ENCODE measurements at places on chromosomes 13 and 19.

GRCh38 chr19:823565-824121 is 1.9 kb upstream of the PLPPR3 start:
- DNase-seq = no peak

DNA sequence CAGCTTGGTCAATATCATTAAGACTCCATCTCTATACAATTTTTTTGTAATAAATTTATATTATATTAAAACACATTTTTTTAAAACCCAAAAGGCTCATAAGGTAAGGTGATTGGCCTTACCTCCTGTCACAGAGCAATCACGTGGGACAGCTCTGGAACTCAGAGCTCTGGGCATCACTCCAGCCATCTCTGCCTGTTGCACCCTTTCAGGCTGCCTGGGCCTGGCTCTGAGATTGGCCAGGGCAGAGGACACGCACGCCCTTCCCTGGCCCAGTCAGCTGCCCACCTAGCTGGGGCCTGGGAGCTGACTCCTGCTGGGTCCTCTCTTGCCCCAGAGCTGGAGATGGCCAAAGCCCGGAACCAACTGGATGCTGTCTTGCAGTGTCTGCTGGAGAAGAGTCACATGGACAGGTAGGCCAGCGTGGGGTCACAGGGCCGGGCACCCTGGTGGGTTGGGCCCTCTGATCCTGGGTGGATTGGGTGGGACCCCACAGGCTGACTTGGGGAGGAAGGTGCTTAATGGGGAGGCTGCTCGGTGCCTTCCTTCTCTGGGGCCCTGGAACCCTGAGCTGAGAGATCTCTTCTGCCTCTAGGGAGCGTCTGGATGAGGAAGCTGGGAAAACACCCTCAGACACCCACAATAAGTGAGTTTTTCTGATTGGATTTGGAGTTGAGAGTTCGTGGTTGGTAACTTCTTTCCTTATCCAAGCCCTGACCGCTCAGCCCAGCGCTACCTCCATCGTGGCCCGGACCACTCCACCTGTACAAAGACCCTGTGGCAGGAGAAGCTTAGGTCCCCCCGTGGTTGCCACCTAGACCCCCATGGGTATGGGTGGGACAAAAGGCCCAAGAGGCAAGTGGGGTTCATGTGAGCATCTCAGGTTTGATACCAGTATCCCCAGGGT is 3.7 kb downstream of the LIN37 start:
- no peak for DNase-seq

GRCh38 chr13:43244481-43244880 is 221.1 kb downstream of the DNAJC15 start:
- no peak for DNase-seq

GRCh38 chr13:33303855-33304597 is 18.5 kb upstream of the STARD13 start:
- DNase-seq = no peak

DNA sequence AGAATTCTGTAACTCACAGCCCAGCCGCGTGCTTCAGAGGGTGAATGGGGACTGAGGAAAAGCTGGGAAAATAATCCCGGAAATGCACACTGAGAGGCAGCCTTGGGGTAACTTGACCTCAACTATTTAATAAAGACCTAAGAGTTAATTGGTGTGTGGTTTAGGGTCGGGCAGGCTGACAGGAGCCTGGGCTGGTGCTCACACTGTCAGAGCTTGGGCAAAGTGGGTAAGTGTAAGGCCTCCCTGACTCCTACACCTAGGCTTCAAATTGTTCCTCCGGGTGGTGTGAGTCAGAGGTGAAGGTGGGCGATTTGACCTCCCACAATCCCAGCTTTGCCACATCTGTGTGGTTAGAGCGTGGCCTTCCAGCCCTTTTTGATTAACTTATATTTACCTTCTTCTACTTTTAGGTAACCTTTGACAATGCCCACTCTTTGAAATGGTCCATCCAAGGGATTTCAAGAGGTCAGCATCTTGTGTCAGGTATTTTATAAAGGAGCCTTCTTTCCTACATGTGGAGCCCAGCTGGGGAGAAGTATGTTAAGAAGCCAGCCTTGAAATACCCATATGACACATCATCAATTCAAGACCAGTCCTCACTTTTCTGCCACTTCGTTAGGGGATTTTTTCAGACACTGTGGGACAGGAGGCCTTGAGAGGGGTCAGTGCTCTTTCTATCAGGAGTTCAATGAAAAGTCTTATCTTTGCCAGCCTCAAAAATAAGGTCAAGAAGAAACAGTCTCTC is 114.2 kb downstream of the NUFIP1 start:
- no peak for DNase-seq
